ENCODE measurements at places on chromosomes 2 and 18.
A peak's percentile ranks its signal among the peaks of the same experiment; 100 is the strongest.

DNA sequence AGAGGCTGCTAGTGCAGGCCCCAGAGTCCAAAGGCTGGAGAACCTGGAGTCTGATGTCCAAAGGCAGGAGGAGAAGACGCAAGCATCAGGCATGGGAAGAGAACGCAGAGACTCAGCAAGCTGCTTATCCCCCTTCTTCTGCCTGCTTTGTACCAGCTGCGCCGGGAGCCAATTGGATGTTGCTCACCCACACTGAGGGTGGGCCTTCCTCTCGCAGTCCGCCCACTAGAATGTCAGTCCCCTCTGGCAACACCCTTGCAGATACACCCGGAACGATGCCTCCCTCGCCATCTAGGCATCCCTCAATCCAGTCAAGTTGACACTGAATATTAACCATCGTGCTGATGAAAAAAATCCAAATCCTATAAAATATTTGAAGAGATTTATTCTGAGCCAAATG is 141.6 kb downstream of the TWIST2 start:
- DNase-seq = no peak

DNA sequence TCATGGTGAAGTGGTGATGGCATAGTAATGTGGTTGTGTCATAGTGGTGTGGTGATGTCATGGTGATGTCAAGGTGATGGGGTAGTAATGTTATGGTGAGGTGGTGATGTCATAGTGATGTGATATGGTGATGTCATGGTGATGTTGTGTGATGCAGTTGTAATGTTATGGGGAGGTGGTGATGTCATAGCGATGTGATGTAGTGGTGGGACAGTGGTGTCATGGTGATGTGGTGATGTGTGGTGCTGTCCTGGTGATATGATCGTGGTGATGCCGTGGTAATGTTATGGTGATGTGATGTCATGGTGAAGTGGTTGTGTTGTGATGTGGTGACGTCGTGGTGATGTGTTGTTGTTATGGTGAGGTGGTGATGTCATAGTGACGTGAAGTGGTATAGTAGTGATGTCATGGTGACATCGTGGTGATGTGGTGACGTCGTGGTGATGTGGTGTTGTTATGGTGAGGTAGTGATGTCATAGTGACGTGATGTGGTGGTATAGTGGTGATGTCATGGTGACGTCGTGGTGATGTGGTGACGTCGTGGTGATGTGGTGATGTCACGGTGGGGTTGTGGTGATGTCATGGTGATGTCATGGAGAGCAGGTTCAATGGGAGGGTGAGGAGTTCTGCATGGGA is 242.7 kb upstream of the MYT1L start:
- DNase-seq = no peak

- DNase-seq = peak; percentile 21
These were observed 101.5 kb upstream of the SETBP1 start for GRCh38 chr18:44579028-44579702.

GRCh38 chr18:34873986-34874580 is 164.0 kb downstream of the DTNA start:
- DNase-seq = no peak

- no peak for DNase-seq
These were observed 64.8 kb downstream of the REV1 start for GRCh38 chr2:99425022-99425421.

- no peak for DNase-seq
These were observed 45.5 kb upstream of the IHH start for GRCh38 chr2:219106251-219106650.

- DNase-seq = no peak
These were observed 2.1 kb downstream of the TMEM247 start for GRCh38 chr2:46481198-46482193.

DNA sequence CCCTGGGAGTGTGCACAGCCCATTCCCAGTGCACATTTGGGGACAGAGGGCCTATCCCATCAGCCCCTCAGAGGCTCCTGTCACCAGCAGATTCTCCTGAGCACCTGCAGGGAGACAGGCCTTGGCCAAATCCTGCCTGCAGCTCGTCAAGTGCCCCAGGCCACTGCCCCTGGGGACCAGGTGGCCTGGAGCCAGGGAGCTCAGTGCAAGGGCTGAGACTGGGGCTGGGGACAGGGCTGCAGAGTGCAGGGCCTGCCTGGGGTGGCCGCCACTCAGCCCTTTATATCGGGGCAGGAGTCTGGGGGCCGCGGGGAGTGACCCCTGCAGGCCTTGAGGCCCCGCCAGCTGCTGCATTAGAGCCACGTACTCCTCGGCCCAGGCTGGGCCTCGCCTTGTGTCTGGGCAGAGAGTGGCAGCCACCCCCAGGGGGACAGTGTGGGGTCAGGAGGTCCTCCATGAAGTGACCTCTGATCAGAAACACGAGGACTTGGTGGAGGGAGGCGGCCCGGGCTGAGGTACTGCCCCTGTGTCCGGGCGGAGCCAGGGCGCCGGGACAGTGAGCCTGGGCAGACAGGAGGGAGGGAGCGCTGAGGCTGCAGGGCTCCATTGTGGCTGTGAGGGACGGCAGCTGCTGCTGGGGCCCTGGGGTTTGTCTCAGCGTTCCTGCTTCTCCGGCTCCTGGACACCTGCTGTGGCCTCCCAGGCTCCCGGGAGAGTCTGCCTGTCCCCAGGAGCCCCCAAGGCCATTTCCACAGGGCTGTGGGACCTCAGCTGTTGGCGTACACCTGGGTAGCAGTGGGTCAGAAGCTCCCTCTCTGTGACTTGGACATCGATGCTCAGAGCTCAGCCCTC is 24.2 kb downstream of the GPC1 start:
- DNase-seq = peak; percentile 68

DNA sequence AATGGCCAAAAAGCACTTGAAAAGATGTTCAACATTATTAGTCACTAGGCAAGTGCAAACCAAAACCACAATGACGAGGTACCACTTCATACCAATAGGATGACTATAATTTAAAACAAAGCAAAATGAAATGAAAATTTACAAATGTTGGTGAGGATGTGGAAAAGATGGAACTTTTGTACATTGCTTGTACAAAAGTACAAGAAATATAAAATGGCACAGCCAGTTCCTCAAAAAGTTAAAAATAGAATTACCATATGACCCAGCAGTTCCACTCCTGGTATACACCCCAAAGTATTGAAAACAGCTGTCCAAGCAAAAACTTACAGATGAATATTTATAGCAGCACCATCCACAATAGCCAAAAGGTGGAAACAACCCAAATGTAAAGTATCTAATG is 107.8 kb upstream of the XPO1 start:
- no peak for DNase-seq

DNA sequence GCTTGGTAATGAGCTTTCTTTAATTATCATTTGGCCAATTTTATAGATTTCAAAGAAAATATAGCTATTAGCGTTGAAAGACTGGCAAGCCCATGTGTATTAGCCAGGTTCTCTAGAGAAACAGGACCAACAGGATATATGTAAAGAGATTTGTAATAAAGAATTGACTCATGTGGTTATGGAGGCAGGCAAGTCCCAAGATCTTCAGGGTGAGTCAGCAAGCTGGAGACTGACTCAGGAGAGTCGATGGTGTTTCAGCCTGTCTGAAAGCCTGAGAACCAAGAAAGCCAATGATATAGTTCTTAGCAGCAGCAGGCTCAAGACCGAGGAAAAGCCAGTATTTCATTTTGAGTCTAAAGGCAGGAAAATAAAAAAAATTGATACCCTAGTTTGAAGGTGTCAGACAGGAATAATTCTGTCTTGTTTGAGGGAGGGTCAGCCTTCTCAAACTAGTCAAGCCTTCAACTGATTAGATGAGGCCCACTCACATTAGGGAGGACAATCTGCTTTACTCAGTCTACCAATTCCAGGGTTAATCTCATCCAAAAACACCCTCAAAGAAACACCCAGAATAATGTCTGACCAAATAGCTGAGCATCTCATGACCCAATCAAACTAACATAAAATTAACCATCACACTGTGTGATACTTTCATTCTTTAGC is 78.3 kb upstream of the CRIM1 start:
- DNase-seq = no peak

GRCh38 chr2:18922276-18922675 is 332.9 kb upstream of the NT5C1B start:
- DNase-seq = no peak

GRCh38 chr2:70420143-70420542 is 118.3 kb upstream of the FAM136A start:
- DNase-seq = no peak

DNA sequence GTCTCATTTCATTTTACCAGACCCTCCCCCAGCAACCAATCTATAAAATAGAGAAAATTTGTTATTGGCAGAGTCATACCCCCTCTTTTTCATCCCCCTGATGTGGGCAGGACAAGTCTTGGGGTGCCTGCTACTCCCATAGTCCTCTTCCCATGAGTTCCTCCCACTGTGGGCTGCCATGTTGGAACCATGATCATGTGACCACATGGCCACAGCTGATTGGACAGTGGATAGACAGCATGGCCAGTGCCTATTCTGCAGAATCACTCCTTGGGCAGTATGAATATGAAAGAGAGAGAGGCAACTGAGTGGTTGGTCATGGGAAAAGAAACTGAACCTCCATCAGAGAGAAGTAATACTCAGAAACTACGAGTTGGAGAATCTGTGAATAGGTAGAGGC is 84.9 kb downstream of the PDCL3 start:
- DNase-seq = no peak

DNA sequence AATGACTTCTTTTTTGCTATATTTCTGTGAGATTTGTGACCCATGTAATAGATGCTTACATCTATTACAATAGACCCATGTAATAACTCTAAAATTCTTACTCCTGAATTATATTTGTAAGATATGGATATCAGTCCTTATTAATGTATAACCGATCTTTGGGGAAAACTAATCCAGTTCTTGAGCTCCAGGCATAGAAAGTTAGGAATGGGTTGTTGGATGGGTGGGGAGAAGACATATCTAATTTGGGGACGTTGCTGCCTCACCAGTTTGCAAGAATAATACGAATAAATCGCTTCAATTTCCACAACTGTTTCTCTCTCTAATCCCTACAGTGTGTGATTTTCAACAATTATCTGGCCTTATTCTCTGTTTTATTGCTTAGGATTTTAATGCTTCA is 13.5 kb downstream of the CAVIN2 start:
- DNase-seq = no peak

DNA sequence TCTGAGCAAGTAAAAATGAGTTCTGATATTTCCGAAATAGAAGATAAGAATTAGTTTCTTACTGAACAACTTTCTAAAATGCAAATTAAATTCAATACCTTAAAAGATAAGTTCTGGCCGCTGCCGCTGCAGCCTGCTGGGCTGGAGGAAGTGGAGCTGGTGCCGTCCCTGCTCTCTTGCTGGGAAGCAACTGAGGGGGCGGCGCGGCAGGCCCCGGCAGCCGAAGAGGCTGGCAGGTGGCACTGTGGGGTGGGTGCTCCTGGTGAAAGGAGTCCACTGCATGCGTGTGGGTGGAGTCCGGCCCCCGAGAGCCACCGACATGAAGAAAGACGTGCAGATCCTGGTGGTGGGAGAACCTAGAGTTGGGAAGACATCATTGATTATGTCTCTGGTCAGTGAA is 89.5 kb upstream of the ZNF519 start:
- DNase-seq = no peak

- DNase-seq = no peak
These were observed 70.6 kb upstream of the TCF4 start for GRCh38 chr18:55658598-55658997.

DNA sequence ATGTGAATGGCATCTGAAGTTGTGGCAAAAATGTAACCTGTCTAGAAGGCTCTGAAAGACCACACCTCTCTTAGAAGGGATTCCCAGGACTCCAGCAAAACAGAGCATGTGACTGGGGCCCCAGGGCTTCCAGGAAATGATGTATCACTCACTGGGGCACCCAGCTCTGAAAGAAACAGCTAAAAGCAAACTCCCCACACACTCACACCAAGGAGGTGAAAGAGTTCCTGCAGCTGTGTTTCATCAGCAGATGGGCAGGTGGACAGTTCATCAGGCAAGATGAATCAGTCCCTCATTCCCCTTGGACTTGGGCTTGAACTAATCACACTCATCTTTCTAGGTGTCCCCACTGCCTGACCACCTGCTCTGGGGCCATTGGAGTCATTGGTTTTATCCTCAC is 76.2 kb downstream of the CCBE1 start:
- no peak for DNase-seq

DNA sequence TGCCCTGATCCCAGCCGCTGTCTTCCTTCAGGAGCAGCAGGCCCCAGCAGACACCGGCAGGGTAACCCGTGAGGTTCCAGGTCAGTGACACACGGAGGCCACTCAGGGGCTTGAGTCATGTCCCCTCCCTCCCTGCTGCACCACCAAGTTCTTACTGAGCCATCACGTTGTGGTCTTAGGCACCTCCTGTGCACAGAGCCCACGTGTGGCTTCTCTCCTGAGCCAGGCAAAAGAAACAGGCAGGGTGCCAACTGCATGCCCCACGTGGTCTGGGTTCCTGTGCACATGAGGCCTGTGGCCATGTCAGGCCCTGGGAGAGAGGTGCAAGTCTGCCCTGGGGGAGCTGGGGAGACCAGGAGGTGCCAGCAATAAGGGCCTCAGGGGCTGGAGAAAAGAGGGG is 264.8 kb downstream of the KLHL29 start:
- no peak for DNase-seq

DNA sequence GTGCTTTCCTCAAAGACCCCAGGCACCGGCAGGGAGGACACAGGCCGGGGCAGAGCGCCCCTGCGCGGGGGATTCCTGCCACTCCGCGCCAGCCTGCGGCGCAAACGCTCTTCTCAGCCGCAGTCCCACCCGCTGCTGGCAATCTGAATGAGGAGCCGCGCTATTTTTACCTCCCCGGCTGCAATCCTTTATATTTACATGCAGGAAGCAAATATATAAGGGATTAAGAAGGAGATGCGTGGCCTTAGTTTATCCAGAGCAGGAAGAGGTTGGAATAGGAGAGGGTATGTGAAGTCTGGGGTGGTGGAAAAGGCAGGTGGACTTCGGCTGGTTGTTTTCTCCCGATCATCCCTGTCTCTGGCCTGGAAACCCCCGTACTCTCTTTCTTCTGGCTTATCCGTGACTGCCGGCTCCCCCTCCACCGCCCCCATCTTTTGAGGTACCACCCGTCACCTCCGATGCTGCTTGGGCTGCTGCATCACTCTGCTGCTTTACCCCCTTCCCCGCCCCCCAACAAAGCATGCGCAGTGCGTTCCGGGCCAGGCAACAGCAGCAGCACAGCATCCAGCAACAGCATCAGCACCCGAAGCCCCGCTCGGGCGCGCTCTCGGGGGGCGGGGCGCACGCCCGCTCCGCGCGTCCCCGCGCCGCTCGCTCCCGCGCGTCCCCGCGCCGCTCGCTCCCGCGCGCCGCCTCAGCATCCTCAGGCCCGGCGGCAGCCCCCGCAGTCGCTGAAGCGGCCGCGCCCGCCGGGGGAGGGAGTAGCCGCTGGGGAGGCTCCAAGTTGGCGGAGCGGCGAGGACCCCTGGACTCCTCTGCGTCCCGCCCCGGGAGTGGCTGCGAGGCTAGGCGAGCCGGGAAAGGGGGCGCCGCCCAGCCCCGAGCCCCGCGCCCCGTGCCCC is at the start of gene ADAM23:
ADAM23 (plus strand) TSS at position 700 of the 902 bp plus-strand sequence. CDS start 335 bp downstream, outside the sequence.
- peak; percentile 87 for DNase-seq

DNA sequence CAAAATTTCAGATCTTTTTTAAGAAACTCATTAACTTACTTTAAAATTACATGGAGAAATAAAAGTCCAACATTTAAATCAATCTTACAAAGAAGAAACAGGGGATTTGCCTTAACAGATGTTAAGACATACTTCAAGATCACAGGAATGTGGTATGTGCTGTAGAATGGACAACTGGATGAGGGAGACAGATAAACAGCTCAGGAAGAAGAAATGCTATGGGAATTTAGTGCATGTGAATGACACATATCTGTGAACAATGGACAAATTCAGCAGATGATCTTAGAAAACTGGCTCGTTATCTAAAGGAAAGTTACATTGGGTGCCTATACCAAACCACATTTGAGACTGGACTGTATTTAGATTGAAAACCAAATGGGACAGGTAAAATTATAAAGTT is 246.8 kb upstream of the AGAP1 start:
- no peak for DNase-seq

Measured in HuH-7 (cell line).